ENCODE measurements at places on chromosomes 2 and 18.
A peak's percentile ranks its signal among the peaks of the same experiment; 100 is the strongest.

DNA sequence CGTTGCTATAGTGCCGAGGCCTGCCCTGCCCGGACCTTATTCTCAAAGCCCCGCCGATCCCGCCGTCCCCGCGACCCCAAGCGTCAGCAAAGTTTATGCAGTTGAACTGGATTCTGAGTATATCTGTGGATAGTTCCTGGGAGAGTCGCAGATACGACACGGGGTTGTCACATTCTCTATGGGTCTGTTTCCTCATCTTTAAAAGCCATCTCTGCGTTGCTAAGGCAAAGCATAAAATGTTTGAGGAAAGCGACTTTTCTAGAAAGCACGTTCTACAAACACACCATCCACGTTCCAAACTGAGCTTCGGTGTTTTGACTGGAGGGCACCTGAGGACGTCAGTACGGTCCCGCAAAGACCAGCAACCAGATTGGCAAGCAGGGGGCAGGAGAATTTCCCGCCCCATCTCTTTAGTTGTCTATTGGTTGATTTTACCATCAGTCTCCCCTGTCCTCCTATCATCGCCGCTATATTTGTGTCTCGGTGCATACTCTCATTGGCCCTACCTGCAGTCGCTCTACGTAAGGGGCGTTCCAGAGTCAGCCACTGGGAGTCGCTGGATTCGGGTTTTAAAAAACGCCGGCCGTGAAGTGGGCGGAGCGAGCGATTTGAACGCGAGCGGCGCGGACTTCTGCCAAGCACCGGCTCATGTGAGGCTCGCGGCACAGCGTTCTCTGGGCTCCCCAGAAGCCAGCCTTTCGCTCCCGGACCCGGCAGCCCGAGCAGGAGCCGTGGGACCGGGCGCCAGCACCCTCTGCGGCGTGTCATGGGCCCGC is at the start of gene CENPA:
Gene CENPA (plus strand): TSS at position 626 of the 776 bp plus-strand sequence. CDS start 141 bp downstream, at position 767.
- peak; percentile 99 for DNase-seq

DNA sequence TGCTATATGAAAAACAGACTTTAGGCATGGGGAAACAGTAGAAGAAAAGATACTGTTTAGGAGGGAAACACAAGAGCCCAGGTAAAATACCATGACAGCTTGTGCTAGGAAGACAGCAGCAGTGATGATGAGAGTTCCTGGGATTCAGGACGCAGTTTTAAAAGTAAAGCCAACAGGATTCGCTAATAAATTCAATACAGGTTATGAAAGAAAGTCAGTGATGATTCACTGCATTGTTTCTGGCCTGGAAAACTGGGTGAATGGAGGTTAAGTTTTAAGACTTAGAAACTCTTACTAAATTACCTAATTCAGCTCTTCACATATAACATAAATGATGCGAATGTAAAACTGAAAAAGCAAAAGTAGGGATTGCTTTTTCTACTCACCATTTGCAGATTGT is 27.9 kb upstream of the RNU4ATAC start:
- no peak for DNase-seq

DNA sequence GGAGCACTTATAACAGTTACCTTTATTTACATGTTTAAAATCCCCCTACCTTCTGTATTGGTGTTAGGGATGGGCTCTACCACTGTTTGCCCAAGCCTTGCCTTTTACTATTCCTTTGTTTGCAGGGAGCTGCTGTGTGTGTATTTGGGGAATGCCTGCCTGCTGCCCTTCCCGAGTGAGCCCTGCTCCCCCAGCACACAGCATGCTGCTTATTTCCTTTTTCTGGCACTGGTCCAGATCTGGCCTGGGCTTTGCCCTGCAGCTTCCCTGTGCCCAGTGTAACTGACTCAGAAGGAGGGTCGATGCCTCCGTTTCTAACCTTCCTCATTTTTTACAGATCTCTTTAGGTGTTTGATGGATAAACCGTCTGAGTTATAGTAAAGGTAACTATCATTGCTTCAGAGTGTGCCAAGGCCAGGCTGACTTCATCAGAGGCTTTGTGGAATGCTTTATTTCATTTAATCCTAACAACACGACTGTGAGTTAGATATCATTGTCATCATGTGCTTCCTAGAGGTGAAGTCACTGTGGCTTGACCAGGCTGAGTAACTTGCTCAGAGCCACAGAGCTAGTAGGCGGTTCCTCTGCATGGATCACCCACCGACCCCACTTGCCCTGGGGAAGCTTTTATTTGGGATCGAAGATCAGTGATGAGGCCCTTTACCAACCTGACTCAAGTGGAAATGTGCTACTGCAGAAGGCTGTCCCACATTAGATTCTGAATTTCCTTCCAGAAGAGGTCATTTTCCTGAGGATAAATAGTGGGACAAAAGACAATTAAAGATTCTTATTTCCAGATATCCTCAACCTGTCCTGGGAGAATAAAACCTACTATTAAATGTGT is 238.8 kb downstream of the ZNF407 start:
- DNase-seq = no peak

DNA sequence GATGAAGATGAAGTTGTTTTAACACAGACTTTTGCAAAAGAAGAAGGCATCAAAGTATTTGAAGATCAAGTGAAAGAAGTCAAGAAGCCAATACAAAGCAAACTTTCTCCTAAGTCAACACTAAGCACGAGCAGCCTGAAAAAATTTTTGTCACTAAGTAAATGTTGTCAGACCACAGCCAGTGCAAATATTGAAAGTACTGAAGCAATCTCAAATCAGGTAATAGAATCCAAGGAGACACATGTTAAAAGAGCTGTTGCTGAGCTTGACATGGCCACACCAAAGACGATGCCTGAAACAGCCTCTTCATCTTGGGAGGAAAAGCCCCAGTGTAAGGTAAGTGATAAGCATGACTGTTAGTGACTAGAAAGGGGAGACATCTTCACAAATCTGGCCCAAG is 75.1 kb downstream of the FSIP2 start:
- DNase-seq = no peak

GRCh38 chr2:74708296-74708695 is 54.2 kb downstream of the SEMA4F start:
- no peak for DNase-seq

DNA sequence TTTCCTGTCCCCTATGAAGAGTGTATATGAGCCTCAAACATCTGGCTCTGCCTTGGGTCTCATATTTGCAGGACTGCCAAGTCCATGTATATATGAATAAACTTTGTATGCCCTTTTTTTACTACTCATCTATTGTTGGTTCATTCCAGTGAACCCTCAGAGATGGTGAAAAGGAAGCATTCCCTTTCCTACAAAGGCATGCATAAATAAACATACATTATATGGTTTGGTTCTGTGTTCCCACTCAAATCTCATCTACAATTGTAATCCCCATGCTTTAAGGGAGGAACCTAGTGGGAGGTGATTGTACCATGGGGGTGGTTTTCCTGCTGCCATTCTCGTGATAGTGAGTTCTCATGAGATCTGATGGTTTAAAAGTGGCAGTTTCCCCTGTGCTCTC is 534.2 kb downstream of the SPAG16 start:
- no peak for DNase-seq
